Right cardiac atrium (tissue), 5 donors: ENCODE measurements at places on chromosomes 11 and 22. TPM values are rescaled to one million over a fixed set of nuclear protein-coding genes. Genes with fewer than 3 reads are reported as not detected.
A peak's percentile ranks its signal among the peaks of the same experiment; 100 is the strongest.

- DNase-seq: peak; percentile 37
Measured at GRCh38 chr22:45531441-45532234, 29.0 kb downstream of the FBLN1 start.

GRCh38 chr11:122850076-122850631 is 11.9 kb downstream of the CRTAM start:
- DNase-seq: no peak

GRCh38 chr11:1062075-1062820 is 12.4 kb upstream of the MUC2 start:
- no peak for DNase-seq

MUC2 gene
- total RNA-seq: not detected

PNPLA5 gene
- not detected for total RNA-seq

TEX12 gene
- not detected for total RNA-seq

- no peak for DNase-seq
Measured at GRCh38 chr22:46833228-46833627, 70.8 kb downstream of the TBC1D22A start.

DNA sequence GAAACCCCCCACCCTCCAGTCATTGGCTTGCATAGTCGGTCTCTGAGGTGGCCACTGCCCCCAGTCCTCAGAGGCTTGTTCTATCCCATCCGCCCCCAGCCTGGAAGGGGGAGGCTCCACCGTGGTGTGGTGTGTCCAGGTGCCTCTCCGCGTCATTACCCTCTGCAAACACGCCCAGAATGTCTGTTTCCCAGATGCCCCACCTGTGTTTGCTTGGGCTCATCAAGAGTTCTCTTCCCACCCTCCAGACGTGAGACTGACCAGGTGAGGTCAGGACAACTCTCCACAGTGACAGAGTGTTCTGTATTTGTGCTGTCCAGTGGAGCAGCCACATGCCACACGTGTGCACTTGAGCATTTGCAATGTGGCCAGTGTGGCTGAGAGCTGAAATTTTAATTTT is 24.9 kb downstream of the LRRC10B start:
- no peak for DNase-seq
